ENCODE measurements at places on chromosomes 16 and 17.
A peak's percentile ranks its signal among the peaks of the same experiment; 100 is the strongest.

GRCh38 chr17:20071824-20072691, 62.9 kb downstream of the SPECC1 start:
- no peak for DNase-seq

DNA sequence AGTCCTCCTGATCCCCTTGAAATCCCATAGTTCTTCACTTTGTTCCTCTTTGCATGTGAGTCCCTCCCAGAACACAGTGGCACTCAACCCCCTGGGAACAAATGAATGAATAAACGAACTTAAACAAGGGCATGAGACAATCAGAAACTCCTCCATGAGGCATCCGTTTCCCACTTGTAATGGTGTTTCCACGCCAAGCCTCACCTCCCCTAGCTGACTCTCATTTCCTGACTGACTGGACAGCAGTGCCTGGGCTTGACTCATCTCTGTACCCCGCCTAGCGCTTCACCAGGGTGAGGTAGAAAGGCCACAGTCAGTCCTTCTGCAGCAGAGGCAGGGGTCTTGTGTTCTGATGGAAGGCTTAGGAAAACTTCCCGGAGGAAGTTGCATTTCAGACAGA, 14.2 kb downstream of the KIF1C start:
- DNase-seq: no peak

GRCh38 chr17:68344701-68345136, 53.4 kb downstream of the ARSG start:
- DNase-seq: peak; percentile 44

- no peak for DNase-seq
These were observed 283.9 kb upstream of the EEF2KMT start for GRCh38 chr16:5381481-5381880.

DNA sequence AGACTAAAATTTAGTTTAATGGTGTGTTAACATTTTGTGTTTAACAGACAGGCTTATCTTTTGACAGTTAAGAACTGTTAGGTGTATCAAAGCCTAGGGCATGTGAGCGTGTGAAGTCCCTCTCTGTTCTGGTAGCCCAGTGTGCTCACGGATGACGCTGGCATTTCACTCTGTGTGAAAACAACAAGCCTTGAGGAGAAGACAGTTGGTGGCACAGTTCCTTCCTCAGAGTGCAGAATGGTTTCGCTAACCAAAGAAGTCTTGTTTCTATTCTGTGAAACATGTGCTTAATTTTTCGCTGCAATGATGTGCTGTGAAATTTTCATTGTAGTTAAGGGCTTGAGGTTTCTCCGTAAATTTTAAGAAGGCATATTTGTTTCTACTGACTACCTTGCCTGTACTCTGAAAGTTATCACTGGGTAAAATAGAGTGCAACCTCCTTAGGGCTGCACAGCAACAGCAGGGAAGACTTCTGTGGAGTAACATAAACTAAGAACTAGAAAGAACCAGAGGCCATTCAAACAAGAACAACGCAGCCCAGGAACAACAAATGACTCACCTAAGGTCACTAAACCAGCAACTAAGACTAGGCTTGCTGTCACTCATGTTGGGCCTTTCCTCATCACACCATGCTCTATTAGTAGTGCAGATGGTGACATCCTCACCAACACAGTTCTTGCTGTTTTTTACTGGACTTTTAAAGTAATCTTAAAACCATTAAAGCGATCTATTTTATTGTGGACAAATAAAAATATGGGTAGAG, 33.4 kb downstream of the BRD7 start:
- DNase-seq: no peak

DNA sequence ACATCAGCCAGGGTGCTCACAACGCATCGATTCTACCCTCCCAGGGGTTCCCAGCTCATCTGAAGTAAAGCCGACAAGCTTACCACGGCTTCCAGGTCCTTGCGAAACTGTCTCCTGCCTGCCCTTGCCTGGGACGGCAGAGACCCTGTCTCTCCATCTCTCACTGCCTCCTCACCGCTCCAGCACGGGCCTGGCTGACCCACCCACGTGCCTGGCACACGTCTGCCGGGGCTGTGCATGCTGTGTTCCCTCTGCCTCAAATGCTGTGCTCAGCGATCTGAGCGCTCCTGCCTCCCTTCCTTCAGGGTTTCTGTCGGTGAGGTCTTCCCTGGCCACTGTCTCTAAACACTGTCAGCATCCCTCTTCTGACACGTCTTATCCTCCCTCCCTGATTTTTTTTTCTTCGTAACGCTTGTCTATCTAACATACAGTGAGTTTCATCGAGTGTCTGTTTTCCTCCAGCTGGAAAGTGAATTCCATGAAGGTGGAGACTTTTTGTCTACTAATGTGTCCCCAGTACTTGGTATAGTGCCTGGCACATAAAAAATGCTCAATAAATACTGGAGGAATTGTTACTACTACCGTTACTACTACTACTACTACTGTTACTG, 208.4 kb downstream of the IRF8 start:
- DNase-seq: no peak

DNA sequence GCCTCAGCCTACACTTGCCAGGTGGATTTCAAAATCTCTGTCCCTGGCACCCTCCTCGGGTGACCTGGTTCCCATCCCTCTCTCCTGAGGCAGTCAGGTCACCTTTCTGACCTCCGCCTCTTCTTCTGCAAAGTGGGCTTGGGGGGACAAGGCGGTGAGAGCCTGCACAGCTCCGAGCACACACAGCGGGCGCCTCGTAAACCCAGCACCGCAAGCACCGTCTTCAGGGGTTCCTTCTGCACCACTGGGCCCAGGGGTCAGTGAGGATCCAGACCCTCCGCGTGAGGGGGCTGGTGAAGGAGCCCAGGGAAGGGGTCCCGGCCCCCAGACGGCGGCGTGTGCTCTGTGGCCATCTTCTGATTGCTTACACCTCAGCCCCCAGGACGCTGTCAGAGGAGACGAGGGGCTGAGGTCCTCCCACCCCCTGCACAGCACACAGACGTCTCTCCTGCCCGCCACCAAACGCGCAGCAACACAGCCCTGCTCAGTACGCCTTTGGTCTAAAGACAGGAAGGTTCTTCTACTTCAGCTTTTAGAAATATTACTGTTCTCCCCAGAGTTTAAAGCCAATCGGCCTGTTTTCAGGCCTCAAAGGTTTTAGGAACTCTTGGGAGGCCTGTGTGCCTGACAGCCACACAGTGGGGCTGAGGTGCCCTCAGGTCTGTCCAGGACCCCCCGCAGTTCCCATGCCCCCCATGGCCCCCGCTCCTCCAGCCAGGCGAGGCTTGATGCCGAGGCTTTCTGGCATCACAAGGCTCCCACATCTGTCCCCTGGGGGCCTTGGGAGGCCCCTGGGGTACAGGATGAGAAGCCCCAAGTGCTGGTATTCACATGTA, 2.7 kb downstream of the CBFA2T3 start:
- DNase-seq: no peak

DNA sequence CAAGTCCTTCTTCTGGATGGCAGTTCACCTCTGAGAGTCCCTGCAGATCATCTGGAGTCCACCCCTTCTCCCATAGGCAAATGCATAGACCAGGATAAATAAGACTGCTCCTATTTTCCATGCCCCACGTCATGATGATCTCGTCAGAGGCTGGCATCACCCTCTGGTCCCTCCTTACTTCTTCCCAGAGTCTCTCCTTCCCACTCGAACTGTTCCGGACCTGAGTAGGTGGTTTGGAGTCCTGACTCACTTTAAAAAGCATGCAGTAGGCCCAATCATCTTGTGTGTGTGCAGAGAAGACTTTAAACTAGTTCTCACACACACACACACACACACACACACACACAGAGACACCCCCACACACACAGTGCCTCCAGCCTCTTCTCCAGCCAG, 72.0 kb downstream of the SOX9 start:
- DNase-seq: no peak

DNA sequence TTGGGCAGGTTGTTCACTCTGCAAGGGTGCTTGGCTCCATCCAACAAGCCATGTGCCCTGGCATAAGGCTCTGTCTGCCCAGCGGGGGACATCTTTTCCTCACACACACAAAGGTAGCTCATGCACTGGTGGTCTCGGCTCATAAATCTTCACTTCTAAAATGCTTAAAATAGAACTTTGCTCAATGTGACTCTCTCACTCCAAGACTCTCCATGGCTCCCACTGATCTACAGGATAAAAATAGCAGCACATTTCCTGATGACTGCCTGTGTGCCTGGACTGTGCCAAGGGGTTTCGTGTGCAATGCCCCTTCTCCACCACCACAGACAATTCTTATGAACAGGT, 15.1 kb upstream of the CIBAR2 start:
- DNase-seq: no peak

GRCh38 chr16:5328546-5328945, 231.0 kb upstream of the EEF2KMT start:
- DNase-seq: no peak

DNA sequence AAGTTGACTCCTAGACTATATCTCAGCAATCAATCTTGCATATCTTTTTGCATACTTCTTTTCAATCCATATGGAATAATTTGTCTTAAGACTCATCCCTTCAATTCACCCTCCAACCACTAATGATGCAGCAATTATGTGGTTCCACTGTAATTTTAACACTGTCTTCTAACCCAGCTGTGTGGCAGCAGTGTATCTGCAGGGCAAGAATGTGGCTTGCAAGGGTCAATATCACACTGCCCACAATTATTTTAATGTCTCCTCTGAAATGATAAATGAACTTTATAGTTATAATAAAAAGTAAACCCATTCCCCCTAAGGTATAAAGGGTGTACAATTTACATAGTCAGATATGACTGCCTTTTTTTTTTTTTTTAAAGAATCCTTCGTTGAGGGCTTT, 48.6 kb downstream of the FTO start:
- DNase-seq: no peak

GRCh38 chr16:17026600-17027242, 444.0 kb downstream of the XYLT1 start:
- no peak for DNase-seq

- no peak for DNase-seq
These were observed 7.5 kb downstream of the DNASE1L2 start for GRCh38 chr16:2243781-2244180.

DNA sequence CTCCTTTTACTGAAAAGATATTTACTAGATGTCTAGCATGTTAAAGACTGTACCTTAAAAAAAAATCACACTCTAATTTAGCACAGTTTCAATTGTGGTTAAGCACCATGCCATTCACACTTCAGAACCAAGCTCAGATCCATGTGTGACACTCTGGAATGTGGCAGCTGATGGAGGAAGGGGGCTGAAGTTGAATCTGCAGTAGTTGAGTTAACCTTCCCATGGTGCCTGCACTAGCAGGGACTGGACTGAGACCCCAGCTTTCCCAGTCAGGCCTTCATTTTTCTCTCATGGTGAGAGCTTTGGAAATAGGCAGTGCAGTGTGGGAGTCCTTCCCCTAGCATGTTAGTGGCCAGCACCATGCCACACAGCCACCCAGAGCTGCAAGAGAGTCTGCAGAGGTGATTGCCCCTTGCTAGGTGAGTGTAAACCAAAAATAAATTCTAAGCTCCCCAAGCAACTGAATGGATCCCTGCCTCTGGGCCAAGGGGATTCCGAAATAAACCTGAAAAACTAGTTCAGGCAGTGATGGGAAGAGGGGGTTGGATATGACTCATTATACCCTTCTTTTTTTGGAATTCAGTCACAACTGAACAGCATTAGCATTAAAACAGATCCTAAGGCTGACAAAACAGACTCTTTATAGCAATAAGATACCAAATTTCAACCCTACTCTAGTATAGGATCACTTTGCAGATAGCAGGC, 208.5 kb downstream of the WWOX start:
- DNase-seq: no peak

DNA sequence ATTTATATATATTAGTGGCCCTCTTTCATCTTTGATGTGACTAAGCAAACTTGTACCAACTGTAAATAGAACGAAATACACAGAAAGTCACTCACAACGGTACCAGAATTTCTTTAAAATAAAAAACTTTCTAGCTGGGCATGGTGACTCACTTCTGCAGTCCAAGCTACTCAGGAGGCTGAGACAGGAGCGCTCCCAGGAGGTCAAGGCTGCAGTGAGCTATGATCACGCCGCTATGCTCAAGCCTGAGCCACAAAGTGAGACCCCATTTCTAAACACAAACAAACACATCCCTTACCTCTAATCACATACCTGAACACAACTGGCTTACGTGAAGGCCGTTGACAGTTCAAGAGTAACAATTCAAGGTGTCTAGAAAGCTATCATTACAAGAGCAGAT, 29.7 kb downstream of the STAT5B start:
- DNase-seq: no peak

- DNase-seq: no peak
These were observed 163.7 kb downstream of the MSI2 start for GRCh38 chr17:57419940-57420550.

- DNase-seq: peak; percentile 65
These were observed 38.8 kb downstream of the BAHCC1 start for GRCh38 chr17:81434072-81434471.

- DNase-seq: no peak
These were observed 262.3 kb downstream of the SOX9 start for GRCh38 chr17:72382971-72383722.

- DNase-seq: peak; percentile 75
These were observed 51.2 kb upstream of the CDH5 start for GRCh38 chr16:66315210-66315825.

DNA sequence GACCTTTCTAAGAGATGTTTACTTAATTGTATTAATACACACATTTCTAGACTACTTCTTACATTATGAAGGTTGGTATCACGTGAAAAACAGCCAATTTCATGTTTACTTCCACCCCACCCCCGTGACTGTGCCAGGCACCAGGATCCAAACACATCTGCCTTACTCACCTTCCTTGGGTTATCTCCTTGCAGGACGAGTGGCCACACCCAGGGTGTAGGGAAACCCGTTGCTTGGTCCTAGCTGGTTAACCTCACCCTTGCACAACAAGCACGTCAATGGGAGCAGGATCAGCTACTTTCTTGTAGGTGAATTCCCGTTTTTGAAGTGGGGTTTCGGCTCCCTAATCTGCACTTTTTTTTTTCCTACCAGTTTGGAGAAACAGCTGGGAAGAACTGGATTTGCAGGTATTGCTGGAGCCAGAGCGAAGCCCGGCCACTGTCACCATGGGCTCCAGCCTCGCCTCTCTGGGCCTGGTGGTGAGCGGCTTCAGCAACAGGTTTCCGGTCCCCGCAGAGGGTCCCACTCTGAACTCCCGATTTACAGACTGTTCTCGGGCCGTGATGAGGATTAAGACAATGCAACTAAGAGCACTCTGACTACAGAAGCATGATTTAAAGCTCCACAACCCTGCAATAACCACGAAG, 2.1 kb upstream of the UBB start:
- DNase-seq: no peak

GRCh38 chr17:7634384-7634783, 4.4 kb downstream of the SHBG start:
- no peak for DNase-seq

DNA sequence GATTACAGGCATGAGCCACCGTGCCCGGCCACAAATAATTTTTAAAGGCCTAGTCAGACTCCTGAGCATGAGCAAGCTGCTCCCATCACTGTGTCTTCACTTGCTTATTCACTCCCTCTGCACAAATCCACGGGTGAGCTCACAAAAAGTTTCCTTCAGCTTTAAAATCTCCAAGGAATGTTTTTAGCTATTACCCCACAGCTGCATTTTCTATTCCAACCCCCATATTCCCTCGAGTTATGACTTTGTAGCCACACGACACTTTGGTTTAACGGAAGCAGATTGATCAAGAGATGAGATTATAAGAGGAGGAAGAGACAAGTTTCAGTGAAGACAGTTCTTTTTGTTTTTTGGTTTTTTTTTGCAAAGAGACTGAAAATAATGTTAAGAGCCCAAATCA, 49.1 kb upstream of the SLC25A19 start:
- no peak for DNase-seq

GRCh38 chr16:74477226-74477625, 55.9 kb upstream of the CLEC18B start:
- DNase-seq: no peak
